GDM1 (cell line): ENCODE measurements at places on chromosomes 13 and 19.

DNA sequence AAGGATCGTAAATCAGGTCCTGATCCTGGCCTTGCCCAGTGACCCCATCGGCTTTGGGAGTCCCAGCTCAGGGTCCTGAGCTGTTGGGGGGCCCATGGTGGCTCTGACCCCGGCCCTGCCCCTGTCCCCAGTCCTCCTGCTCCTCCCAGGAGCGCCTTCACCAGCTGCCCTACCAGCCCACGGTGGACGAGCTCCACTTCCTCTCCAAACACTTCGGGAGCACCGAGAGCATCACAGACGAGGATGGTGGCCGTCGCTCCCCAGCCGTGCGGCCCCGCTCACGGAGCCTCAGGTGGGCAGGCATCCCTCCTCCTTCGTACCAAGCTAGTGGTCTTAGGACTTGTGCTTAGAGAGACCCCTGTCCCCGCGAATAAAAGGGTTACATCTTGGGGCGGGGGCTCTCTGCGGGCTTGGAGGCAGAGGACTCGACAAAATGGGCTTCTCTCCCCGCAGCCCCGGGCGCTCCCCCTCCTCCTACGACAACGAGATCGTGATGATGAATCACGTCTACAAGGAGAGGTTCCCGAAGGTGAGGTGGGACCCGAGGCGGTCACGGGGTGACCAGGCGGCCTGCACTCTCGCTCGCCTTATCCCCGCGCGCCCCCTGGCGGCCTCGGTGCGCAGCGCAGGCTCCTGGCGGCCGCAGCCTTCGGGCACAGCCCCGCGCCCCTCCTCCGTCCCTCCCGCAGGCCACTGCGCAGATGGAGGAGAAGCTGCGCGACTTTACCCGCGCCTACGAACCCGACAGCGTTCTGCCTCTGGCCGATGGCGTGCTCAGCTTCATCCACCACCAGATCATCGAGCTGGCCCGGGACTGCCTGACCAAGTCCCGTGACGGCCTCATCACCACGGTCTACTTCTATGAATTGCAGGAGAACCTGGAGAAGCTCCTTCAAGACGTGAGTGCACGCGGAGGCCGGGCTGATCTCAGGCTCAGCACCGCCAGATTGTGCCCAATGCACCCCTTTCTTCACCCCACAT is 9.1 kb downstream of the MAST1 start:
- peak; percentile 57 for DNase-seq

GRCh38 chr19:29564574-29565005 is 38.8 kb downstream of the VSTM2B start:
- no peak for DNase-seq

DNA sequence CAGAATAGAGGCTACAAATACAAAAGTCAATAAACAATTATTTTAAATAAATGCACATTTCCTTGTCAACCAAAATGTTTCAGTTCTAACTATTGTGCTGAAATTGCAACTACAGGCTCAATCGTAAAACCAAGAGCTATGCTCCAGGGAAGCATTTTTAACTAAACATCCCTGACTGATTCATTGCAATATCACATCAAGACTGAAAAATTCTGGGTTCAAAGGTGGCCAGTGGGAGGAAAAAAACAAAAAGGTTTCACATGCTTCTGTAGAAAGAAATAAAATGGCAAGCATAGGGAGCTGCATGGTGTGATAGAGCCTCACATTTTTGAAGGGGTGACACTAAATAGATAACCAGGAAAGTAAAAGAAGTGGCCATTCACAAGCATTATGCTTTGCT is 862.8 kb downstream of the PCDH9 start:
- DNase-seq, result no peak

DNA sequence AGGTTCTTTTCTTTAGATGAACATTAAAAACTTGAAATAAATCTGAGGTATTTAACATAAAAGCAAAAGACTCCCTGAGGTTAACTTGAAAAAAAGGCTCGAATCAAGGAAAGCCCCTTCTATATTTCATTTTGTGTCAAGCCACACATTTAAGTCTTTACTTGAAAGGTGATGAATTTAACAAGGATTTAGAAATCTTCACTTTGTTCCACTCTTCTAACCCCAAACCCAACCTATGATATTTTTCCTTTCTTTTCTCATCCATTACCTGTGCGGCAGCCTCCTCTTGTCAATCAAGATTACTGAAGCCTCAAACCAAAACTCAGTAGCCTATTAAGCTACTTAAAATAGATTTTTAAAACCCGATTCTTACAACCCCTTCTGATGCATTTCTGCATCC is 33.8 kb downstream of the MIPEP start:
- no peak for DNase-seq

DNA sequence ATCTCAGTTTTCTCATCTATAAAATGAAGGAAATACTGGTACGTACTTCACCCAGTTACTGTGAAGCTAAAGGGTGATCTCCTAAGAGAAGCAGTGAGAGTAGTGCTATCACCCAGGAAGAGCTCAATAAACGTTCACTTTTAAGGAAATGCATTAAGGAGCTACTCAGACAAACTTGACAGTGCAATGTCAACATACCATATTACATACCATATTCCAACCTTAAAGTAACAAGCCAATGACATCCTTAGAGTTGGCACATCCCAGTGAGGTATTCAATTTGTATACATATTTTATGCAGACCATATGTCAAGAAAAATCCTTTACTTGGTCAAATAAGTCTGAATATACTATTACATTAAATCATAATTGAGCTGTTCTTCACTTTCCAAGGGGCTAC is 7.0 kb downstream of the TBC1D4 start:
- DNase-seq, result no peak

DNA sequence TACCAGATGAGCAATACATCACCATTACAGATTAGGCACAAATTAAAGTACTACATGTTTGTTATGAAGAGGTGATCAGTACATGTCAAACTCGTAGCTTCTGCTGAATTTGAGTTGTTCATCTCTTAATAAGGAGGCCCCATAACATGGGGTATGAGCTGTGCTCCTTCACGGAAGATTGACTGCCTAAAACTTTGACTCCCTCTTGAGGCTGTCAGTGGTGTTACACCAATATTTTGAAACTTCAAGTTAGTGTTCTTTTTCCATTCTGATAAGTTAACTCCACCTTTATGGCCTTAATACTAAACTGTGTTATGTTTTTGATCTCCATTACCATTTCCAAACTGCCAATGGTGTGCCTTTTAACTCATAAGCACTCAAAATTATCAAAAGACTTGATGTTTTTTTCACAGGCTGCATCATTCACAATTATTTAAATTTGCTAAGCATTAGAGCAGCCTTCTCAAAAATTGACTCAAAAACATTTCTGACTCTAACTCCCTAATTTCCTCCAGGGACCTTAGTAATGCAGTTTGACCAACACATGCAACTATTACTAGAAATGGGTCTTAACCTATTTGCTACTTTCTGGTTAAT is 1591.5 kb downstream of the PCDH9 start:
- DNase-seq, result no peak

DNA sequence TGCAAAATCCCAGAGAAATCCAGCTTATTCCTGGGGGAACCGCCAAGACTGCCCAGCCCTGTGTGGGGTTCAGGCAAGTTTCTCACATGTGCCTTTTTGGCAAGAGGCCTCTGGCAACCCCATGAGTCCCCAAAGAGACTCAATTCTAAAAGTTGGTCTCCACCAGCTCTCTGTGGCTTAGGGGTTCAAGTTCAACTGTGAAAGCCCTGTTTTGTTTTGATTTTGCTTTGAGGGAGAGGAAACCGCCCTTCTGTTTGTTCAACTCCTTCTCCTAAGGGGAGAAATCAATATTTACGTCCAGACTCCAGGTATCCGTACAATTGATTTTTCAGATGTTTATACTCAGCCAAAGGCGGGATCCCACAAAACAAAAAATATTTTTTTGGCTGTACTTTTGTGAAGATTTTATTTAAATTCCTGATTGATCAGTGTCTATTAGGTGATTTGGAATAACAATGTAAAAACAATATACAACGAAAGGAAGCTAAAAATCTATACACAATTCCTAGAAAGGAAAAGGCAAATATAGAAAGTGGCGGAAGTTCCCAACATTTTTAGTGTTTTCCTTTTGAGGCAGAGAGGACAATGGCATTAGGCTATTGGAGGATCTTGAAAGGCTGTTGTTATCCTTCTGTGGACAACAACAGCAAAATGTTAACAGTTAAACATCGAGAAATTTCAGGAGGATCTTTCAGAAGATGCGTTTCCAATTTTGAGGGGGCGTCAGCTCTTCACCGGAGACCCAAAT is 583 bp upstream of the LDLR start:
- DNase-seq, result no peak

GRCh38 chr13:99217461-99218110 is 16.9 kb downstream of the UBAC2 start:
- no peak for DNase-seq

- DNase-seq, result no peak
These were observed 64.8 kb downstream of the SOX1 start for GRCh38 chr13:112131713-112132113.

DNA sequence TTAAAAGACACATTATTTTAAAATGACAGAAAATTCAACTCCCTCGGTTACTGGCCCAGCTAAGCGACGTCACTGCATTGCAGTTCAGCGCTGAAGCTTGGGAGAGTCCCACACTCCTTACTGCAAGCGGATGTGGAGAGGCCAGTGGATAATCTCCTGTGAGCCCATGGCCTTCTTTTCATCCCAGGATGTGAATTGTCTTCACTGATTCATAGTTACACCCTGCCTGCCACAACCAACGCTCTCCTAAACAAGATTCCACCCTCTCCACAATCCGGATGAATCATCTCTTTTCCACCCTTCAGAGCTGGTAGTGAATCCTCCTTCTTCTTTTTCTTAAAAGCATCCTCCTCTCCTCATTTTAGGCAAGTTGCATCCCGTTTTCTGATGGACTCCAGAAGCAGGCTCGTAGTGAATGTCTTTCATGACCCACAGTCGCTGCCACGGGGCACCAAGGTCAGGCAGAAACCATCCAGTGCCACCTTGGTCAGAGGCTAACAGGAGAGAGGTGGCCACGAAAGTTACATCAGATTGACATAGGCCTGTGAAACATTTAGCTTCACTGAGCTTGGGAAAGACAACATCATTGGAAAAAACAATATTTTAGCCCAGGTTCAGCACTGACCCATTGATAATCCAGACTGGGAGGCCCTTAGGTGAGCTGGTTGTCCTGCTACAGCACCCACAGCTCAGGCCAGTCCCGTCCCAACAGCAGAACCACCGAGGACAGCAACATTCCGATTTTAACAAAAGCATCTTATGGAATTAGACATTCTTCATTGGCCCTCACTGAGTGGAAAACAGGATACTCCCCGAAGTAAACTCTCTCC is 2.0 kb downstream of the GJB2 start:
- no peak for DNase-seq

- DNase-seq, result no peak
These were observed 27.5 kb upstream of the ANKRD10 start for GRCh38 chr13:110942248-110942981.

DNA sequence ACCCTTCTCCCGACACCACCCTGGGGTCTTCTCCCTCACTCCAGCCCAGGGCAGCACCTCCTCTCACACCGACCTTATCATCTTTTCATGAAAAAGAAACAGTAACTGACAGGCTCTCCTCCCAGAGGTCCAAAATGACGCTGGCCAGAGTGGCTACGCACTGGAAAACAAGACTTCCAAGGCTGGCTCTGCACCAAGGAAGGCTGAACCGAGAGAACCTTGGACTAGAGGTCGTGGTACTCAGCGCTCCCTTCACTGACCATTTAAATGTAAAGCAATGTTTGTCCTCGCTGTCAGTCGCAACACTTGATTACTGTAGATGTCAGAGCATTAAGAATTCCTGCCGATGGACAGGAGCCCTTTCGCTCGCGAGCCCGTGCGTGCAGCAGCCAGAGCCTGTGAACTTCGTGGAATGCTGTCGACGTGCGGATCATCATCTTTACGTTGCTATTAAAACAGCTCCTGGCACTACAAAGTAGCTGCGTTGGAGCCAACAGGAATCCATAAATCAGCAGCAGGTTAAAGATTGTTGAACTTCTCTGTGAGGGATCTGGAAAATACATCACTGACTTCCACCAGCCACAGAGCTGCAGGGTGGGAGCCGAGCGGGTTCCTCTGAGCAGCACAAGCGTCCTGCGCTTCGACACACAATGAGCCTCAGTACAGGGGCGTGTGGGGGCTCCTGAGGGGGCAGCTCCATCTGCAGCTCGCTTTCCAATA is 125.5 kb upstream of the MCF2L start:
- no peak for DNase-seq

- DNase-seq, result no peak
These were observed 421.8 kb downstream of the SPRY2 start for GRCh38 chr13:79919091-79919490.

- no peak for DNase-seq
These were observed 248.7 kb downstream of the TDRD3 start for GRCh38 chr13:60645676-60646075.

- DNase-seq, result no peak
These were observed 173.0 kb downstream of the TEX29 start for GRCh38 chr13:111493468-111493867.

DNA sequence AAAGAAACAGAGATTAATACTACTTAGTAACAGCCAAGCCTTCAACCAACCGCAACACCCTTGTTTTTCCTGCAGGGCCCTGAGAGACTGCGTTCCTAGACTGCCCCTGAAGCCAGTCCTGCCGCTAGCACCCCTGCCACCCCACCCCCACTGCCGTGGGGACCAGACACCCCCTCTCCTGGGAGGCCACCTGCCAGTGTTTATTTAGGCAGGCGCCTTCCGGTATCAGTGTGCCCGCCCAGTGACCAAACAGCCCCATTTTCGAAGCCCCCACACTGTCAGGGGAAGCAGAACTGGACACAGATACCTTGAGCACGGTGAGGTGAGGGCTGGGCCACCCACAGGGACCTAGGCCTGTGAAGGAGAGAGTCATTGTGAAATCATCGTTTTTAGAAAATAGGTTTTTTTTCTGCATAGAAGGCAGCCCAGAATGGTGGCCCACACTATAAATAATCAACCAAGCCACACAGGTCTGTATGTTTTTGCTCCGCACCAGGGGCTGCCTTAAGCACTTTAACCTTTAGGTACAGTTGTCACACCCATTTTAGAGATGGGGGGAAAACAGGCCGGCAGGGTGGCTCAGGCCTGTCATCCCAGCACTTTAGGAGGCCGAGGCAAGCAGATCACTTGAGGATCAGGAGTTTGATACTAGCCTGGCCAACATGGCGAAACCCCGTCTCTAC is 3.5 kb upstream of the TLE5 start:
- DNase-seq, result no peak
